ENCODE measurements at places on chromosomes 4 and X.

GRCh38 chrX:109281483-109282275, 200.2 kb downstream of the GUCY2F start:
- no peak for DNase-seq

DNA sequence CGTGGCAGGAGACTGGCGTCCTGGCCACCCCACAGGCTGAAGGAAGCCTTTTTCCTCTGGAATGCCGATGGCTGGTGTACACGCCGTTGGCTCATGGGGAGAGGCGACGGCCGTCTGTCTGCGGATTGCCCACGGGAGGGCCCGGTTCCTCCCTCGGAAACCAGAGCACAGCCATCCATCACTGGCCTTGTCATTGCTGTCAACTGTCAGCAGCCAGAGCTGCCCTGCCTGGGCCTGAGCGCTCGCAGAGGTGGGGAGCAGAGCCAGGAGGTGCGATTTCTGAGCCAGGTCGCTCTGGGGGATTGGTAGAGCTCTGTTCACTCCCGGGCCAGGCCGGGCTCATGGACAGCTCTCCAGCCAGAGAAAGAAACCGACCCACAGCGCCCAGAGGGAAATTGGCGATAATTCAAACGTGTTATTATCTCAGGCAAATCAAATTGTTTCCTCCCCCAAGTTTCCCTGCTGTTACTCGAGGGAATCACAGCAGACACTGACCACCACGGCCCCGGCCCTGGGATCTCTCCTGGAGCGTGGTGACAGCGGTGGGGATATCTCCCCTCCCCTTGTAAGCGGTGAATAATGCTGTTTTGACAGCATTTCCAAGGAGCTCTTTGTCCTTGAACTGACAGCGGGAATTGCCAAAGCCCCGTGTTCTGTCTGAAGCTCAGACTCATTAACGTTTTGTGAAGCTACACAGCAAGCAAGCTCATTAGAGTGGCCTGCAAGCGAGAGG, 220.9 kb upstream of the PSAPL1 start:
- no peak for DNase-seq

DNA sequence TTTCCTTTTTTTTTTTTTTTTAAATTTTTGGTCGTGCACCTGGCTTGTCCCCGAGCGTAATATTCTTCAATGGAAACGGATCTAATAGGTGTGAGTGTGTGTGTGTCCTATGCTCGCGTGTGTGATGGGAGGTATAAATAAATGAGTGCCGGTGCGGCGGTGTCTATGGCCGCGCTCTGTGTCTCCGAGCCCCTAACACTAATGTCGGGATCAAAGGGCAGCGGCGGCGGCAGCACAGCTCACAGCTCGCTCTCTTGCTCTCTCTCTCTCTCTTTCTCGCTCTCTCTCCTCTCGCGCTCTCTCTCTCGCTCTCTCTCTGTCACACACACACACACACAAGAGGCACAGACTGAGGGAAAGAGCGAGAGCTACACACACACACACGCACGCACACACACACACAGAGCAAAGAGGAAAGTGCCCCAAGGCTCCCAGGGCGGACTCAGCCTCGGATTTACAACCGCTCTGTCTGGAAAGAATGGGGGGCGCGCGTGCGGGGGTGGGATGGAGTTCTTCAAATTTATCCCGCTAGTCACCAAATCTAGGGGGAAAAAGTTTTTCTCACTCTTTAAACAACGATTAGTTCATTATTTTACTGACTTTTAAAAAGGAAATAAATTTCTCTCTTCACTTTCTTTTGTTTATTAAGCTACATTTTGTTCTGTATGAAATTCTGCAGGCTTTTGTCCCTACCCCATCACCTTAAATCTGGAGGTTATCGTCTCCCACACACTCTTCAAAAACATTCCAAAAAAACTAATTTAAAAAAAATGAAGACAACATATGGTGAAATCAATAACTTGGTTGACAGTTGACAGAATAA, at the start of gene ZNF827:
ZNF827 (minus strand) TSS at position 206 of the 823 bp plus-strand sequence. CDS start 416 bp downstream, outside the sequence.
- no peak for DNase-seq

DNA sequence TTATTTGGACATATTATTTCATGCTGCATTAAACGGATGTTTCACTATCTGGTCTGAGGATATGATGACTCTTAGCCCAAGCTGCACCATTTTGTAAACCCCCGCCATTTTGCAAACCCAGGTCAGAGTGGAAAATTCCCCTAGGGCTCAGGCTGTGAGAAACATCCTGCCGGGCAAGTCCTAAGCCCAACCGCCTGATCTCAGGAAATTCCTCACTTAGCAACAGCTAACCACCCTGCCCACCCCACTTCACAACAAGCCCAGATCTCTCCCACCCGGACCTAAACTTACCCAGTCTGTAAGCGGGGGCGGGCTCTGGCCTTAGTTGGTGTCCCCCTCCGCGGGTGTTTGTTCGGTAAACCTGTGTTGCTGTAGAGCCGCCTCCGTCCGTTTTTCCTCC, 2747.1 kb downstream of the PCDH7 start:
- DNase-seq = no peak

DNA sequence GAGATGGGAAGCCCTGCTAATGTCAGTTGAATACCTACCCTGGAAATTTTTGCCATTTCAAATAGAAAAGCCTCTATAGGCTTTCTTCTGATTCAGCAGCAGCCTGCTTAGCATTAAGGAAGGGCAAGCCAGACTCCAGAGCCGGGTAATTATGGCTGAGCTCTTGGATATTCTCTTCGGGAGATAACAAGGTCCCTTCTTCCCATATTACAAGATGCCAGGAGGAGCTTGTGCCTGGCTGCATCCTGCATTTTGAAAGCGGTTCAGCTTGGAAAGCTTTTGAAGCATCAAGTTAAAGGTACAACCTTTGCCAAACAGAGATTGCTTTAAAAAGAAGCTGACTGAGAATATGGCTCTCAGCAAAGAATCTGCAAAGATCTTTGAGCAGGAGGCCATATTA, 399.6 kb upstream of the RPS6KA3 start:
- DNase-seq = no peak

DNA sequence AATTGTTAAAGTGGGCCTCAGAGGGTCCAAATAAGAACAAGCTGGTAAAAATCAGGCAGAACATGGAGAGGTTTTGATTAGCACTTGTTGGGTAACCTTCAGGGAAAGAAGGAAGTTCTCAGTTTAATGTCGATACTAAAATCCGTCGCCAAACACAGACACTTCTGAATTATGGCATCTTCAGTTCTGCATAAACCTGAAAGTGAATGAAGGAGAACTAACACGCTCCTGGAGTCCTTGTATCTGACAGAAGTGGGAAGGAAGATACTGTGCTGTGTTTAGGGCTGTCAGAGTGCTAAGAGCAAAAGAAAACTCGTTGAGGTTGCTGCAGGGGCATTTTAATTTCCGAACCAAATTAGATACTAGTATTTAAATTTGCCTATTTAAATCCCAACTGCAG, 106.2 kb downstream of the TMA16 start:
- DNase-seq = no peak

GRCh38 chr4:183106839-183107238, 7.8 kb downstream of the WWC2 start:
- no peak for DNase-seq

- DNase-seq = no peak
Observed at GRCh38 chr4:151408380-151408629, 671 bp upstream of the FHIP1A start.

- DNase-seq = no peak
Observed at GRCh38 chr4:142550965-142551364, 295.1 kb downstream of the INPP4B start.

DNA sequence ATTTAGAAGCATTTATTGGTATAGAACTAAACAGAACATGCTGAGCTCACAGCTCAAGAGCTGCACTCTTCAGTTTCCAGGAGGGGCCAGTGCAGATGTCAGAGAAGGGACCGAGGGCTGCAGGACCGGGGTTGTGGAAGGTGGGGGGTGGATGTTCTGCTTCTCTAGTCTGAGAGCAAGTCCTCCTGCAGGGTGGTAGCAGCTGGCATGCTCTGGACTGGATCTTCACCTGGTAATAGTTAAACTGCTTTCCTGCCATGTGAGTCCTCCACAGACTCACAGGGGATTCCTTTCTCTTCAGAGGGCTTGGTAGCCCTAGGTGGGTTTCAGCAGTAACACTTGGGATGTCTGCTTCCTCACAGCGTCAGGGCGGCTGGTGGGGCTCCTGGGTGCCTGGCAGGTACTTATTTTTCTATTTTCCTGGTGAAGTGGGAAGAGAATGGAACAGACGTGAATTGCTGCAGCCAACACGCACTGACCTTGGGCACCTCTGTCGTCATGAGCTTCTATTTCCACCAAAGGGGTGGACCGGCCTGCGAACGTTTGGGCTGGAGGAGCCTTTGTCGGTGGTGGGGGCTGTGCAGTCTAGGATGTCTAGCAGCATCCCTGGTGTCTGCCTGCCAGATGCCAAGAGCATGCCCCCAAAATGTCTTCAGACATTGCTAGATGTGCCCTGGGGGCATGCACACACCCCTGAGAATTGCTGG, 2.5 kb downstream of the MAEA start:
- DNase-seq = no peak
